ENCODE measurements at places on chromosomes 2 and 18. TPM values are rescaled to one million over a fixed set of nuclear protein-coding genes. Genes with fewer than 3 reads are reported as not detected.

SOX11 gene
- 42.8 TPM for total RNA-seq

POTEC gene
- total RNA-seq: not detected

ZSWIM2 gene
- not detected for total RNA-seq

- DNase-seq: no peak
These were observed 12.7 kb downstream of the TRIM54 start for GRCh38 chr2:27294928-27295327.

DNA sequence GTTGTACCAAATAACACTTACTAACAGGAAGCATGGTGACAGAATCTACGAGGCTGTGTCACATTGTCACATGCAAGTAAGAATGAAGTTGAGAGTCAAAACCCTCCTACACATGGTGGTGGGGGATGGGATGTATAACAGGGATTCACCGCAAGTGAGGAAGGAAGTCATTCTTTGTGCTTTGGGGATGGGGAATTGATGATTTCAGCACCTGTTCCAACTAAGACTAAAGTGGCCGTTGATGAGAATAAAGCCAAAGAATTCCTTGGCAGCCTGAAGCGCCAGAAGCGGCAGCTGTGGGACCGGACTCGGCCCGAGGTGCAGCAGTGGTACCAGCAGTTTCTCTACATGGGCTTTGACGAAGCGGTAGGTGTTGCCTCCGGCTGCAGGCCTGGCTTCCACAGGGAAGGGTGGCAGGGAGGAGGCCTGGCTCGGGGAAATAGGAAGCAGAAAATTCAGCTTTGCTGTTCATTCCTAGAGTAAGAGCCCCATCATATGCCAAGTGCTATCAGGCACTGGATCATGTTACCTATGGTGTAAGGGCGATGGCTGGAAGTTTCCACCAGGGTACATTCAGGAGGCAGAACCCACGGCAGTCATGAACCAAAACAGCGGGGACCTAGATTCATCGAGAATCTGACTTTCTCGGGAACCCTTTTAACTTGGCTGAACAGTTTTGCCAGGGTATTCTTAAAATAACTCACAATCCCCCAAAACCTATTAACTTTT is 120.3 kb downstream of the UXS1 start:
- no peak for DNase-seq

C2orf66 gene
- not detected for total RNA-seq

GRCh38 chr2:235191486-235191885 is 239.7 kb downstream of the SH3BP4 start:
- DNase-seq: no peak

DNA sequence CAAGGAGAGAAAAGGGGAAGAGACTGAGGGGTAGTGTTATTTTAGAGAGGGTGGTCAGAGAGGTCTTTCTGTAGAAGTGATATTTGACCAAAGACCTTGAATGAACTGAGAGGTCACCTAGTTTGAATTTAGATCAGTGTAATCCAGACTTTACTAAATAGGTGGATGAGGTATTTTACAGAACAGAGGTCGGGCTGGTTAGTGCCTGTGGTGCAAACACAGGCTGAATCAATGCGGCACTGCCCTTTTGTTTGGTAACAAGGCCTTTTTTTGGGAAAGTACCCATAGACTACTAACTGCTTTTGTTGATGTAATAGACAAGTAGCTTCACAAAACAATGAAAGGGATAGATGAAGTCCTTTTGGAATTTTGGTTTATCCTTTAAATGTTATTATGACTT is 15.9 kb downstream of the RAPGEF4 start:
- no peak for DNase-seq

GRCh38 chr18:9661564-9661963 is 46.5 kb upstream of the RAB31 start:
- DNase-seq: no peak

DNA sequence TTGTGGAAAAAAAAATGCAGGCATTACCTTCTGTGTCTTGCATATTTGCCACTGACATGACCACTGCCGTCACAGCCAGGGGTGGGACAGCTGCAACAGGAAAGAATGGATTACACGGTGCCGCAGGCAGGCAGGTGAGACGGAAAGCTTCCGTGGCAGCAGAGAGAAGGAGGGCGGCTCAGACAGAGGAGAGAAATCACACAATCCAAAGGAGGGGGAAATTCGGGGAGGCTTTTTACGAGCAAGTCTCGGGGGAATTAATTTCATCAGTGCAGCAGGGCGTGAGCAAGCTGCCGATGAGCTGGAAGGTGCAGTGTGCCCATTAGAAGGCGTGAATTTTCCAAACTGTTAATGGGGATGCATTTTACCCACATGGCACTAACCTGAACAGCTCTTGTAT is 234.8 kb upstream of the PXDN start:
- DNase-seq: no peak

DNA sequence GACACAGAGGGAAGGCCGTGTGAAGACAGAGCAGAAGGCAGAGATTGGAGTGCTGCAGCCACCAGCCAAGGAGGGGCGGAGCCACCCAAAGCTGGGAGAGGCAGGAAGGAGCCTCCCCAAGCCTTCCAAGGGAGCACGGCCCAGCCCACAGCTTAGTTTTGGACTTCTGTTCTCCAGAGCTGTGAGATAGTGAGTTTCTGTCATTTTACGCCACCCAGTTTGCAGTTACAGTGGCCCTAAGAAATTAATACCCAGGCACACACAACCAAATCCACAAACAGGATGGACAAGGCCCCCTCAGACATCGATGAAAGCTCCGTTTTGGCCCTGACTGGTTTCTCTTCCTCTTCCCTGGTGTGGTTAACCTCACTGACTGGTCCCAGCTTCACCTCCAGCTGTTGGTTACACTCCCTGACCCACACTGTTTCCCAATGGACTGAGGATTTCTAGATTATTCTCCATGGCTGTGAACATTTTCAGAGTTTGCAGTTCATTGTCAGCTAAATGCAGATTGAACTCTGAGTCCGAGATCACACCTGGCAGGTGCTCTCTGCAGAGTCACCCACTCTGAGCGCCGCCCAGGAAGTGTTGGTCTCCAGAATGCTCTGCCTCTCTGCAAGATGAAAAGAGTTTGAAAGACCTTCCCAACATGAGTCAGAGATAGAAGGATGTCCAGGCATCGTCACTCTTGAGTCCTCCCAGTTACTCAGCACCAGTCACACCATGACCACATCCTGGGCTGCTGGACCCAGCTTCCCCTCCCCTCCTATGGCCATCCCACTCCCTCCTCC is 100.2 kb downstream of the TWIST2 start:
- DNase-seq: peak; percentile 49

GRCh38 chr2:138269765-138270164 is 231.8 kb upstream of the SPOPL start:
- no peak for DNase-seq

GRCh38 chr2:18047213-18047611 is 168.7 kb downstream of the KCNS3 start:
- DNase-seq: no peak

GRCh38 chr18:45164551-45164950 is 450.7 kb upstream of the SLC14A2 start:
- DNase-seq: no peak

RNF125 gene
- total RNA-seq: 9.4 TPM

DNA sequence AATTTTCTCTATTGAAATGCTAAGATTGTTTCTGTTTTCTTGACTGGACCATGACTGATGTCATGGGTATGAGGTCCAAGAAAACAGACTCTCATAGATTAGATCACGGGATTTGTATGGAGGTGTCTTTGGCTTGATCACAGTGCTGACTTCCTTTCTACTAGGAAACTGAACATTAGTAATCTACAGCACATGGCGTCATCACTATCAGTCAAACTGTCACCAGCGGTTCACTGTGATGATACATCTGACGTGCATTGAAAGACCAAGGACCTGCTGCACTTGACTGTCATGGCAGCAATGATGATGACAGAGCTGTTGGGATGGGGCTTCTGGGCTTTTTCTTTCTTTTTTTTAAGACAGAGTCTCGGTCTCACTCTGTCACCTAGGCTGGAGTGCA is 28.2 kb upstream of the IMPA2 start:
- no peak for DNase-seq

GRCh38 chr2:58056192-58056916 is 9.7 kb downstream of the VRK2 start:
- DNase-seq: no peak
